ENCODE measurements at places on chromosomes 2 and 18. TPM values are rescaled to one million over a fixed set of nuclear protein-coding genes. Genes with fewer than 3 reads are reported as not detected.

- no peak for ATAC-seq
Measured at GRCh38 chr2:40734797-40735196, 282.9 kb upstream of the SLC8A1 start.

- peak; percentile 89 for ATAC-seq
Measured at GRCh38 chr2:162111958-162112850, 38.2 kb upstream of the DPP4 start.

DNA sequence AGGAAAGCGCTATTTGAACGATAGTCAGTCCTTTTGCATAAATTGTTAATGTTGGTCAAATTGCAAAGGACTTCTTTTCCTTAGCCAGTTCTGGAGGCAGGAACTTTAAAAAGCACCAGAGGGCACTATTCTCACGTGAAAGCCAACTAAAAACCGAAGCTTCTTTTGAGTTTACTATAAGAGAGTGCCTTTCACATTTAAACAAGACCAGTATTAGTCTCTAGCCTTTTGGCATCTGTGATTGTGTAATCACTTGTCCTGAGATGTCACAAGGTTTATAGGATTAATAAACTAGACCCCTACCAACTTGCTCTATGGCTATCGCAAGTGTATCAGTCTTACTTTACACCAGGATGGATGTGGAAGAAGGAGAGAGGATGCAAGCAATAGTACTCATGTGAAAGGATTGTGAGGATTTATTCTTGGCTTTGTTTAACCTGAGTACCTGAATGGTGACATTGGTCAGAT is 14.4 kb upstream of the STAT4 start:
- ATAC-seq = peak; percentile 60

GRCh38 chr2:69816923-69817542 is 12.4 kb upstream of the GMCL1 start:
- ATAC-seq = peak; percentile 82

- no peak for ATAC-seq
Measured at GRCh38 chr18:72155327-72155726, 388.8 kb downstream of the CBLN2 start.

DNA sequence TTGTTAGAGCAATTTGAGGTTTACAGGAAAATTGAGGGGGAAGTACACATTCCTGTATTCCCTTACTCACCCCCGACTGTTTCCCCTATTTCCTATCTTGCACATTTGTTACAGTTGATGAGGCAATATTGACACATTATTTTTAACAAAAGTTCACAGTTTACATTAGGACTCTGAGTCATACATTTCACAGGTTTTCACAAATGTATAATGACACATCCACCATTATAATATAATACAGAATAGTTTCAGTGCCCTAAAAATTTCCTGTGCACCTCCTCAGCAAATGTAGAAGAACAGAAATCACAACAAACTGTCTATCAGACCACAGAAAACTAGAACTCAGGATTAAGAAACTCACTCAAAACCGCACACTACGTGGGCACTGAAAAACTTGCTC is 160.6 kb upstream of the RMP24 start:
- ATAC-seq = peak; percentile 80

- peak; percentile 22 for ATAC-seq
Measured at GRCh38 chr2:120625865-120626560, 109.7 kb upstream of the GLI2 start.

GRCh38 chr18:7133181-7133580 is 15.6 kb upstream of the LAMA1 start:
- no peak for ATAC-seq

- peak; percentile 33 for ATAC-seq
Measured at GRCh38 chr2:68225119-68225632, 27.2 kb downstream of the PPP3R1 start.

DNA sequence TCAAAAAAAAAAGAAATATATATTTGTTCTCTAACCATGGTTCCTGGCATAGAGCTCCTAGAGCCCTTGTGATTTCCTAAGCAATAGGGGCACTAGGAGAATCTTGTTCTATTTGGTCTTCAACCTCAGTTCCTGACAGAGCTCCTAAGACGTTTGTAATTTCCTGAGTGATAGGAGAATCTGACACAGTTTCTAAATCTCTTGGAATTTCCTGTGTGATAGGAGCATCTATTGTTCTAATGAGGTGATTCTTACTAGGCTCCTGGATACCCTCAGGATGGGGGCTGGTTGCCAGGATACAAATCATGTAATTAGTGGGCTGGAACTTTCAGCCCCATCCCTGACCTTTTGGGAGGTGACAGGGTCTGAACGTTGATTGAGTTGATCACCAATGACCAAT is 245.8 kb downstream of the ZEB2 start:
- no peak for ATAC-seq

- ATAC-seq = no peak
Measured at GRCh38 chr18:5980721-5981120, 85.4 kb upstream of the TMEM200C start.

DNA sequence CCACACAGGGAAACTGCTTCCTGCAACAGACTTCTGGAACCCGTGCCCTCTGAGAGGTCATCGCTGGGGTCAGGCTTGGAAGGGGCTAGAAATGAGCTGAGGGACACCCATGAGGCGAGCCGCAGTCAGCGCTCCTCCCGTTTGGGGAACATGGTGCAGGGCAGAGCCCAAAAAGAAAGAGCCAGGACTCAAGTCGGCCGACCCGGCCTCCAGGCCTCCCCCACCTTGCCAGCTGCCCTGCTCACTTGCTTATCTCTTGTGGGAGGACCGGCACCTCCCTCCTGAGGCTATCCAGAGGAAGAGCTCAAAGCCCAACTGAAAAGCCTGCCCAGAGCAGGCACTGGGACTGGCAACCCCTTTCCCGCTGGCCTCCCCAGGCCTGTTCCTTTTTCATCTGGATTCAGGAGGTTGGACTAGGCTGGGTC is 43.6 kb downstream of the SCTR start:
- ATAC-seq = no peak

DNA sequence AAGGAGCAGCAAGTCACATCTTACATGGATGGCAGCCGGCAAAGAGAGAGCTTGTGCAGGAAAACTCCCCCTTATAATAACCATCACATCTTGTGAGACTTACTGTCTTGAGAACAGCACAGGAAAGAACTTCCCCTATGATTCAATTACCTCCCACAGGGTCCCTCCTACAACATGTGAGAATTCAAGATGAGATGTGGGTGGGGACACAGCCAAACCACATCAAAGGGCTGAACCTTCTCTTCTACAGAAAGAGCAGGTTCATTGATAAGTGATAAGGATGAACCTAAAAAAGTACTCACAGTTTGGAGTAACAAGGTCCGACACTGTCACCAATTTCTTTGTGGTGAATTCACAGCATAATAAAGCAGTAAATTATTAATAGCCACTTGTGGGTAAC is 422.2 kb upstream of the FSIP2 start:
- ATAC-seq = no peak

- ATAC-seq = no peak
Measured at GRCh38 chr2:39534095-39534711, 97.1 kb upstream of the MAP4K3 start.

DNA sequence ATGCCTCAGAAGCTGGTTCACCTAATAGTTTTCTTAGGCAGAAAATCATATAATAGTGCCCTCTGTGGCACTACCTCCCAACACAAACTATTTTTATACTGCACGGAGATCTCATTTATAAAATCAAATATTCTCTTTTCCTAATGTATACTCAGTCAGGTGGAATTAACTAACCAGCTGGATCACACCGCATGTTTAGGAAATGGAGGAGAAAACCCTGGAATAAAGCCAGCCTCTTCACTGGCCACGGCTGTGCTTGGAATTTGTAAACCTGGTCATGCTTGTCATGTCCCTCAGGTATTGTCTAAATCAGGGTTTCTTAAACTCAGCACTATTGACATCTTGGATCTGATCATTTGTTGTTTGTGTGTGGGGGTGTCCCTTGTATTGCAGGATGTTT is 85.6 kb downstream of the DOCK10 start:
- no peak for ATAC-seq

DNA sequence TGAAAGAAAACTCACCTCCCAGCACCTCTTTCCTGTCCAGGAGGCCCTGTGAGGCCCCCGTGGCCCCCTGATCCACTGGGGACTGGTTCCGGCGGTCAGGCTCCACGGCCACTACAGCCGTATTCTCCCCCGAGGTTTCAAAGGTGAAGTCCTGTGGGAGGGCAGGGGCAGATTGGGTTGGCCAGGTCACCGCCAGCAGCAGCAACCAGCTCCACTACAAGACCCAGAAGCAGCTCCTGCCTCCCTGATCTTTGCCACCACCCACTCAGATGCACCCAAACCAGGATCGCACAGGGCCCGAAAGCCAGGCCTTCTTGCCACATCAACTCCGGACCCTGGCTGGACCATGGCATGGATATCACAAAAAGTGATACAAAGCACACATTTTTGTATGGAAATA is 21.9 kb downstream of the SDC1 start:
- ATAC-seq = no peak

DNA sequence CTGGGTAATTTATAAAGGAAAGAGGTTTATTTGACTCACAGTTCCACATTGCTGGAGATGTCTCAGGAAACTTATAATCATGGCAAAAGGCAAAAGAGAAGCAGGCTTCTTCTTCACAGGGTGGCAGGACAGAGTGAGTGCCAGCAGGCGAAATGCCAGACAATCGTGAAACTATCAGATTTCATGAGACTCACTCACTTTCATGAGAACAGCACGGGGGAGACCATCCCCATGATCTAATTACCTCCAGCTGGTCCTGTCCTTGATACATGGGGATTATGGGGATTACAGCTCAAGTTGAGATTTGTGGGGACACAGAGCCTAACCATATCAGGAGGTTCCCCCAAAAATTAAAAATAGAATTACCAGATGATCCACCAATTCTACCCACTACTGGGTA is 675.5 kb upstream of the SLC8A1 start:
- no peak for ATAC-seq

- peak; percentile 46 for ATAC-seq
Measured at GRCh38 chr2:12490641-12491040, 226.1 kb upstream of the TRIB2 start.

DNA sequence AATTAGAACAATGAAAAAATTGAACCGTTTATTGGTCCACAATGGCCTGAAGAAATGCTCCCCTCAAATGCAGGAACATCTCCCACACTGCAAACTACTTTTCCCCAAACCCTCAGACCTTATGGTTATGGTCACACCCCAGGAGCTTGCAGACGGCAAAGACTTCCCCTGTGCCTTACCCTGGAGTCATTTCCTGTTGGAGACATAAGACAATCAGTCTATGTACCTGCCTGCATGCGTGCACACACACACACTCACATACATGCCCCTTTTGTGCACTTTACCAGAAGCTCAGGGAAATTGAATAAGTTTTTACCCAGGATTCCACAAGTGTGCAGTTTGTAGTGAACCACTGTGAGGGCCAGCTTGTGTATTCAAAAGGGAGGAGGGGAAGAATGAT is 281.9 kb upstream of the CELF4 start:
- ATAC-seq = no peak

GRCh38 chr2:161432107-161432506 is 16.0 kb downstream of the TBR1 start:
- no peak for ATAC-seq

The IL36G gene
- 27.4 TPM for total RNA-seq

The SNTG2 gene
- 0.60 TPM for total RNA-seq

The DNAJC5G gene
- not detected for total RNA-seq

The PROC gene
- 0.20 TPM for total RNA-seq

The DUSP2 gene
- total RNA-seq = 1.8 TPM

The MYCN gene
- 0.20 TPM for total RNA-seq

Data from esophagus mucosa (tissue), 1 donor.